T-helper 1 cell (primary cell): ENCODE measurements at places on chromosomes 3 and 15.

GRCh38 chr3:20425138-20425537 is 239.1 kb upstream of the SGO1 start:
- DNase-seq: no peak

GRCh38 chr3:15728766-15729165 is 69.0 kb downstream of the ANKRD28 start:
- DNase-seq: no peak

DNA sequence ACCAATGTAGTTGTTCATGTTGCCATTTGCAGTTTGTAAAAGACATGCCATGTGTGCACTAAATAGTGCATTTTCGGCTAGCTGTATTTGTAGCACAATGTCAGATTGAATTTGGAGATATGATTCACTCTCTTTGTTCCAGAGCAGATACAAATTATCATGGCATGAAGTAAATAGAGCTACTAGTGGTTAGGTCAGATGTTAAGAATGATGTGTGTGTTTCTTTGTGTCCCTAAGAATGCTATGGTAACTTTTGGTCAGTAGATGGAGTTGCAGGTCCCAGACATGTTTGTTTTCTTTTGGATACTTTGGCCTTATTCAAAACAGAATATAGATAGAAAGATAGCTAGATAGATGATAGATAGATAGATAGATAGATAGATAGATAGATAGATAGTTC is 595.8 kb downstream of the NLGN1 start:
- no peak for DNase-seq

DNA sequence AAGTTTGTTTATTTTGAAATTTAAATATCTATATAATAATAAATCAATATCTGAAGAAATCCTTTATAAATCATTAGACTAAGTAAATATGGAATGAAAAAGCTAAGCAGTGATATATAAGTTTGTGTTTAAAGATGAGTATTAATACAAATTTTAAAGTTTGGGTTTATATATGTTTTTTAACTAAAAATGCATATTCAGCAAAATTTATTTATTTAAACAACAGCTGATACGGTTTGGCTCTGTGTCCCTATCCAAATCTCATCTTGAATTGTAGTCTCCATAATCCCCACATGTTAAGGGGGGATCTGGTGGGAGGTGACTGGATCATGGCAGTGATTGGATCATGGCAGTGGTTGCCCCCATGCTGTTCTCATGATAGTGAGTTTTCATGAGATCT is 580.7 kb upstream of the EPHA6 start:
- DNase-seq: no peak

GRCh38 chr15:79452244-79453051 is 20.3 kb downstream of the MINAR1 start:
- DNase-seq: no peak

- no peak for DNase-seq
These were observed 1.5 kb upstream of the P2RY12 start for GRCh38 chr3:151386056-151386455.

DNA sequence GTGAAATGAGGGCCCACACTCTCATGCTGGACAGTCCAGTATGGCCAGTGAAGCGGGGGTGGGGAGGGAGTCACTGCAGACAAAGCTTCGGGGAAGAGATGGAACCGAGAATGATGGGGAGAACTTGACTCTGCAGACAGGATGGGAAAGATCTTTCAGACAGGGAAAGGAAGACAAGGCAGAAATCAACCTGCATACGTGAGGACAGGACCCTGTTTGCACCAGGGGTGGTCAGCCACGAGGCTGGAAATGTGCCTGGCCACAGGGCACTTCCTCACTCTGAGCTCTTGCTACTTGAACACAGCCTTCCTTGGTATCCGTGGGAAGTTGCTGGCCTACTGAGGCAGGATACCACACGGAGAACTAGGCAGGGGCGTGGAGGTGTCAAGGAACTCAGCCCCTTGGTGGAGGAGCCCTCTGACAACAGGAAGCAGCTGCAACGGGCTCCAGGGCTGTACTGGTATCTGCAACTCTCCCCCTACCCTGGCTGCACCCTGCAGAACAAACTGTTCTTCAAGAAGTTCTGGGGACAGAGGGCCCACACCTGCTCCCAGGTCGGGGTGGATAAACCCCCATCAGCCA is 9.3 kb upstream of the SRP14 start:
- no peak for DNase-seq

DNA sequence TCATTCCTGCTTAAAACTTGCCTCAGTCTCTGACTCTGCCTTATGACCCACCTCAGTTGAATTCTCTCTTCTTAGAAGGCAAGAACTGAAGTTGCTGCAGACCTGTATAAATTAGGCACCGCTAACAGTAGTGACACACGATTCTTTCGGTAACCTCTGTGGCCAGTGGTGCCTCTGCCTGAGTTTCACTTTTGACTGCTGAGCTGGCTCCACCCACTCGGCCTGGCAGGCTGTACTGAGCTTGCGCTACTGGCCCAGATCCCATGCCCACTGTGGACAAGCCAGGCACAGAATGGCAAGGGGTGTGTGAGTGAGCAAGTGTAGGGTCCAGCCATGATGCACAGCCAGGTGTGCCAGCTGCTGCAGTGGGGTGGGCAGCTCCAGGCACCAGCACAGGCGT is 19.1 kb upstream of the EIF1B start:
- DNase-seq: no peak

- DNase-seq: no peak
These were observed 31.2 kb downstream of the DPH6 start for GRCh38 chr15:35514759-35515158.

GRCh38 chr15:92528736-92529135 is 126.8 kb downstream of the FAM174B start:
- DNase-seq: no peak

DNA sequence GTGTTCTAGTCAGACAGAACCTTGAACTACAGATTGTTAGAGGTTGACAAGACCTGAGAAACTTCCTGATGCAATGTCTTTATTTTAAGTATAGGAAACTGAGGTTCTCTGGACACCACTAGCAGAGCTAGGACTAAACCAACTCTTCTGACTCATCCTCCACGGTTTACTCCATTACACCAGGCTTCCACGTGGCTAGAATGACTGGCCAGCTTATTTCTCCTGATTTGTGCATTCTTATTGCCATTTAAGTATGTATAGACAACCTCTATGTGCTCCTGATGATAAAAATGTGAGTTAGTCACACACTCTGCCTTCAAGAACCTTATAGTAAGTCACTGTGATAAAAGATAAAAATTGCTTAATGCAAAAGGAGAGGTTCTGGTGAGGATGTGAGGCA is 182.7 kb downstream of the MEX3B start:
- no peak for DNase-seq

GRCh38 chr3:130342821-130343661 is 2.4 kb upstream of the COL6A5 start:
- no peak for DNase-seq

DNA sequence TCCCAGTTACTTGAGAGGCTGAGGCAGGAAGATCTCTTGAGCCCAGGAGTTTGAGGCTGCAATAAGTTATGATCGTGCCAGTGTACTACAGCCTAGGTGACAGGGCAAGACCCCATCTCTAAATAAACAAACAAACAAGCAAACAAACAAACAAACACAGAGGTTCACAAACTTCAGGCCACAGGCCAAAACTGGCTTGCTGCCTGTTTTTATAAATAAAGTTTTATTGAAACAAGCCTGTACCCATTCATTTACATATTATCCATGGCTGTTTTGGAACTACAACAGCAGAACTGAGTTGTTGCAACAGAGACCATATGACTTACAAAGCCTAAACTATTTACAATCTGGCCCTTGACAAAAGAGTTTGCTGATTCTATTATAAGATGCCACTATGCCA is 6.5 kb downstream of the DYNC1LI1 start:
- DNase-seq: no peak
